ENCODE measurements at places on chromosomes 7 and 10.
A peak's percentile ranks its signal among the peaks of the same experiment; 100 is the strongest.

DNA sequence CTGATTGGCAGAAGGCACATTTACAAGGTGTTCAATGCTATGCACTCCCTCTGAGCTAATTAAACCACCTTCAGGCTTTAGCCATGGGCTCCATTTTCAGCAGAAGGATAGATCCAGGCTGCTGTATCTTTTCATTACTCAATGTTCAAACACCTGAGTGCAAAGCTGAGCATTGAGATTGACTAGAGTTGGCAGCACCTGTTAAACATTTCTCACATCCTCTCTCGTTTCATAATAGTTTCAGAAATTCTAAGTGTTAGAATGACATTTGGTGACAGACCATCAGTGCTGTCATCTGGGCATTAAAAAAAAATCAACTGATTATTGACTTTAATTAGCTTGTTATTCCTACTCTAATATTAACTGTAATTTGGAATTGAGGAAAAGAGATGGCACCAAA lies 187.1 kb upstream of the SEMA3E start:
- no peak for DNase-seq

DNA sequence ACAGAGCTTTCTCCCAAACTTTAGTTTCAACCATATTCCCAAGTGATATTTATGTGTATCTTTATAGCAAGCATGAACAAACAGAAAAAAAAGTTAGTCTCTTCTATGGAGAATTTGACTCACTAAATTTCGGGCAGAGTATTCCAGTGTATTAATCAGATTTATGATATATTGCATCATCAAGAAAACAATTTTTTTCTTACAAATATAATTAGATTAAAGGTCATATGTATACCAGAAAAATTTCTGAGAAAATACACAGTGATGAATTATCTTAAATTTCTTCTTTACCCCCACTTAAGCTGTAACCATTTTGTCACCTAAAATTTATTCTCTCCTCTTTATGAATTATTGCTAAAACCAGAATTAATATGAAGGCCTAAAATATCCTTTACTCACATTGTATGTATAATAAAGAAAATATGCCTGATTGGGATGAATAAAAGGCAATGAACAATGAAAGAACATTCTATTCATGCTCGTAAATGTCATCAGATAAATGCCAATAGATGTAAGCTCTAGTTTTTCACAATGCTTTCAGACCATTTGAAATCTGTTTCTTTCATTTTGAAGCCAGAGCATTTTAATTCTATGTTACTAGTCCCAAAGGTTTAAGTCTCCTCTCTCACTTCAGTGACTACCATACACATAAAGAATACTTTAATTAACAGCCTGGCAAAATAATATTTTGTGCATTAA lies 192.1 kb downstream of the HGF start:
- DNase-seq: no peak

GRCh38 chr7:1595027-1595426 lies 25.2 kb upstream of the PSMG3 start:
- DNase-seq: no peak

DNA sequence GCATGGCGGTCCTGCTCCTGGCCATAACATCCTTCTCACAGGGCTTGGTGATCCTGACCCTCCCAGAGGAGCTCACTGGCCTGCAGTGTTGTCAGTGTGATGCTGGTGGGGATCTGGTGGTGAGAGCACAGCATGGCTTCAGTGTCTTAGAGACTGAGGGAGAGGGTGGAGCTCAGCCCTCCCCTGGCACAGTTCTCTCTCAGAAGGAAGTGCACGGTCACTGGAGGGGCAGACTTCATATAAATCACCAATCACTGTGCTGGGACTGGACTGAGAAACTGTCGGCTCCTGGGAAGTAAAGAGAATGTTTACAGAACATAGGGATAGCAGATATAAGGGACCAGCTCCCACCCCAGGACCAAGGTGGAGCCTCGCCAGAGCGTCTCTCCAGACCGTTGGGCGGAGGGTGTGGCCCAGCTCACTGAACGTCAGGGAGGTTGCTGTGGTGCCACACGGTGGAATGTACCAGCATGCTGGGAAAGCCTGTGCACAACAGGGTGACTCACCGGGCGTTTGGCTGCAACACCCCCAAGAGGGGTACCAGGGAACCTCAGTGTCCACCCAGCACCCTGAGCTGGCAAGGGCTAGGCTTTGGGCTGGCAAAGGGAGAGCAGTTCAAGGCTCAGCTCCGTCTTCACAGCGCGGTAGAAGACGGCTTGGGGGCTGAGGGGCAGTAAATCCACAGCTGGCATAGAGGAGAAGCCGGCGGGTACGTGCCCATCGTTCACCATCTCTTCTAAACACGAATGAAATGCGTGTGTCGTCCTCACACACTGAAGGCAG lies 8.8 kb upstream of the GET4 start:
- no peak for DNase-seq

DNA sequence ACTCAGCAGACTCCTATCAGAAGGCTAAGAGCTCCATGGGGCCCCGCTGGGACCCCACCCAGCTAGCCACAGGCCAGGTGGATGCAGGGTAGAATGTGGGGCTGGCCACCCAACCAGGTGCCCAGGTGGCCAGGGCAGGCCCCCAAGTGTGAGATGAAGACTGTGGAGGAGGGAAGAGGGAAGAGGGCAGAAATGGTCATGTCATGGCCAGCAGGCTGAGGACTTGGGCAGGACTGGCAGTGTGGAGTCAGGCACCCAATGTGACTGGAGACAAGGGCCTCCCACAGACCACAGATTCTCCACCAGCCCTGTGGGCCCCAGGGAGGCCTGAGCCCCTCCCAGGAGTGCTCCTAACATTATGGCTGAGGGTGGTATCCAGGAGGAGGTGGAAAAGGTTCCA lies 141.6 kb downstream of the TNS3 start:
- no peak for DNase-seq

DNA sequence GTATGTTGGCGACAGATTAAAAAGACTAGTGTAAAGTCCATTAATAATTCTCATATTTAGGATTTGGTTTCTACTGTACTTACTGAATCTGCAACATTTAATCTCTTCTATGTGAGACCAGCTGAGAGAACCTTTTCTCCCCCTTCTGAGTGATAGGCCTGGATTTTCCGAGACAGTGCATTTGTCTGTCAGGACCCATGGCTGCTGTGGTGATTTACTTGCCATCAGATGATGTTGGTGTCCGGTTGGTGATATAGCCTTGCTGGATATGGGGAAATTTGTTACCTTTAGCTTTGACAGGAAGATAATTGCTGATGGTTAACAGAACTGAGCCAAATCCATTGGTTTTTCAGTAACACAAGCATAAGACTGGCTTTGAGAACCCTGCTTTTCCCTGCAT lies 517.2 kb downstream of the LRMDA start:
- DNase-seq: no peak

GRCh38 chr10:5645944-5646617 lies 20.3 kb downstream of the ASB13 start:
- DNase-seq: no peak

GRCh38 chr10:86178401-86179152 lies 188.0 kb downstream of the GRID1 start:
- DNase-seq: peak; percentile 12

GRCh38 chr7:142793156-142793555 lies 22.4 kb downstream of the PRSS2 start:
- DNase-seq: no peak

DNA sequence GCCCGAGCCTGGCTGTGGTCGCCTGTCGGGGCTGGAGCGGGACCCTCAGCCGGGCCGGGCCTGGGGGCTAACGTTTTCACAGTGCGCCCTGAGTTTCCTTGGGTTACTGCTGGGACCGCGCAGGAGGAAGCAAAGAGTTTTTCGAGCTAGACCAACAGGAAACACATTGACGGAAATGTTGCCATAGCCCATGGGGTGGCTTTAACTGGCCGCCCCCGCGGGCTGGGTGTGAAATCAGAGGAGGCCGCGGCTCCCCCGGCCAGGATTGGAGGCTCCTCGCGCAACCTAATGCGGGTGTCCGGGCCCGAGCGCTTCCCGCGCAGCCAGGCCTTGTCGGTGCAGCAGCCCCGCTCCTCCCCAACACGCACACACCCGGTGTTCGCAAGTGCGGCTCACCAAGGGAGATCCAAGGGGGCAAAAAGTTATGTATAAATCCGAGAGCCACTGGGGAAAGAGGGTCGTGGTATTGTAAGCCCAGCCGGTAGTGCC lies 1.9 kb downstream of the HHEX start:
- DNase-seq: no peak

DNA sequence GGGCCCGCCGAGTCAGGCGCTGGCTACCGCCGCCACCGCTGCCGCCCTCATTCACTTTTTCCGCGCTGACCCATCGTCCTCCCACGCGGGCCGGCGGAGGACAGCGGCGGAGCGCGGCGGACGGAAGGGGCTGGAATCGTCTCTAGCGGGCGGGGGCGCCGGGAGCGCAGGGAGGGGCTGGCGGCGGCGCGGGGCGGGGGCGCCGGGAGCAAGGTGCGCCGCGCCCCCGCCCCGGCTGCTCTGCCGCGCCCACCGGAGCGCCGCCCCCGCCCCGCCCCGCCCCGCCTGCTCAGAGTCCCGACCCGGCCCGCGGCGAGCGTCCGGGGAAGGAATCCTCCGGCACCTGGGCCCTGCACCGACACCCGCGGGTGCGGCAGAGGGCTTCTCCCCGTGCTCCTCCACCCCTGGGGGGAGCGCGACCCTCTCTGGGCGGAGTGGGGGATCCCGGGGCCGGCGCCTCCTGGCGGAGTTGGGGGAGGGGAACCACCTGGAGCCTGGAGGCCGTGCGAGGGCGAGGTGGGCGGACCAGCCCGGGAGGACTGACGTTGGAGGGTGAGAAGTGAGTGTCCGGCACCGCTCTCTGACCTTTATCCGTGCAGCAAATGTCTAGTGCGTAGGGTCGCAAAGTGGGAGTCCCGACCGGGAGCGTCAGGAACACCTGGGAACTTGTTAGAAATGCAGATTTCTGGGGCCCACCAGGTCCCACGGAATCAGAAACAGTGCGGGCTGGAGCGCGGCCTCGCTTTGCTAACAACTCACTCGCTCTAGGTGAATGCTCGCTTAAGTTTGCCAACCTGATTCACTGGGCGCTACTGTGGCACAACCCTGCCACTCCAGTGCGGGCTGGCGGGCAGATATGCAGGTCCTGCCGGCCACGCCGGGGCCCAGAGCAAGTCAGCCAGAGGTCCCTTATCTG lies at the start of gene COBL:
TSS of gene COBL (minus strand) at position 144 of the 916 bp plus-strand sequence. CDS start 176 bp downstream, outside the sequence.
- peak; percentile 35 for DNase-seq

- DNase-seq: no peak
These were observed 234.1 kb downstream of the PTEN start for GRCh38 chr10:88097536-88097935.

GRCh38 chr7:106222545-106222944 lies 62.2 kb downstream of the NAMPT start:
- DNase-seq: no peak

DNA sequence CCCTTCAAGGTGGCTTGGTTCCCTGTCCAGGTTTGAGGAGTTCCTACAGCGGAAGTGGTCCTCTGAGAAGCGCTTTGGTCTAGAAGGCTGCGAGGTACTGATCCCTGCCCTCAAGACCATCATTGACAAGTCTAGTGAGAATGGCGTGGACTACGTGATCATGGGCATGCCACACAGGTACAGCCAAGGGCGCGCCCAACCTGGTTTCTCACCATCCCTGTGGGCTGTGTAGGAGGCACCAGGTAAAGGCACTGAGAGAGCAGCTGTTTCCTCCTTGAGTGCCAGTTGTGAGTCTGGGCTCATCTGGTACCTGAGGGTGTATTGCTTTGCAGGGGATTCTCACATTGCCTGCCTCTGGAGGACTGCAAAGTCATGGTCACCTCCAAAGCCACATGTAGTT lies 68.0 kb downstream of the OGDH start:
- no peak for DNase-seq

DNA sequence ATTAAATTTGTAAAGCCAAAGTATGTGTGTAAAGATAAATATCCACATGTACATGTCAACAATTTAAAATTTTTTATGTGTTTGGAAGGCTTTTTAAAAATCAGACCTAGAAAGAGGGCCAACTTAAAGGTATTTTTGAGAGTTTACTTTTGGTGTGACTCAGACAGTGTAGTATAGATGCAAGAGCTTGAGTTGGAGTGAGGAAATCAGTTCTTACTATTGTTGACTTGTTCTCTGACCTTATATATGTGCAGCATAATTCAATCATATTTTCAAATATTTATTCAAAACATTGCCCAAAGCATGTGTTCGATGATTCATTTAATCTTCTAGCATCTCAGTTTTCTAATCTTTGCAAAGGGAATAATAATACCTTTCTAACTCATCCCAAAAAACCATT lies 243.7 kb upstream of the PRKCQ start:
- no peak for DNase-seq

- DNase-seq: no peak
These were observed 42.8 kb downstream of the AUTS2 start for GRCh38 chr7:69640925-69641594.

DNA sequence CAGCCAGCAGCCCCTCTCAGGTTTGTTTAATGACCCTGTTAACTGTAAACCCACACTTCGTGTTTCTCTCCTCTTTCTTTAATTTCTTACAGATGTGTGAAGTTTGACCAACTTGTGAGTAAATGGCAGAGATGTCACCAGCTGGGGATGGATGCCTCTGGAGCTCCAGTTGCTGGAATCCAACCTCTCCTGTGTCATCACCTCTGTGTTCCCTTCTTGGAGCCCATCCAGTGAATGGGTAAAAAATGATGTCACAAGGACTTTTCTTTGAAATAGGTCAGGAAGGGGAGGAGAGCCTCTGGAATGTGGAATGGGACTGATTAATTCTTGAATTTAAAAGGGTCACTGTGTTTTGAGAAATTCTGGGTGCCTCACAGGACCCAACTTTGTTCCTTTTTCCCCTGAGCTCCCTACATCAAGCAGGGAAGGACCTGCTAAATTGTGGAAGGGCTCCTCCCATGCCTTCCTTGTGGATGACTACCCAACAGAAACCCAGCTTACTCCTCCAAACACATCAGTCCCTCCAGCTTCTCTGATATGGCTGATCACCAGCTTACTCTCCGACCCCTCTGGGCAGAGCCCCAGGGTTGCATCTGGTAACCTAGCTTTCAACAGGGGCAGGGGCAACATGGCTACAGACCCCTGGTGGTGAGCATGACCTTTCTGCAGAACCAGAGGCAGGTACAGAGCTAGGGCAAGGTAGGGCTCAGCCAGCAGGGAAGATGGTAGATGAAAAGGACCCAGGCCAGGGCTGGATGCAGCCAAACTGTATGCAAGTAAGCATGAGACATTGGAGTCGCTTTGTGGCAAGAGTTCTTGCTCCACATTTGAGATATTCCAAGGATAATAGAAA lies 67.5 kb downstream of the STRA8 start:
- no peak for DNase-seq

GRCh38 chr7:142332421-142332820 lies 74.6 kb upstream of the PRSS58 start:
- no peak for DNase-seq

DNA sequence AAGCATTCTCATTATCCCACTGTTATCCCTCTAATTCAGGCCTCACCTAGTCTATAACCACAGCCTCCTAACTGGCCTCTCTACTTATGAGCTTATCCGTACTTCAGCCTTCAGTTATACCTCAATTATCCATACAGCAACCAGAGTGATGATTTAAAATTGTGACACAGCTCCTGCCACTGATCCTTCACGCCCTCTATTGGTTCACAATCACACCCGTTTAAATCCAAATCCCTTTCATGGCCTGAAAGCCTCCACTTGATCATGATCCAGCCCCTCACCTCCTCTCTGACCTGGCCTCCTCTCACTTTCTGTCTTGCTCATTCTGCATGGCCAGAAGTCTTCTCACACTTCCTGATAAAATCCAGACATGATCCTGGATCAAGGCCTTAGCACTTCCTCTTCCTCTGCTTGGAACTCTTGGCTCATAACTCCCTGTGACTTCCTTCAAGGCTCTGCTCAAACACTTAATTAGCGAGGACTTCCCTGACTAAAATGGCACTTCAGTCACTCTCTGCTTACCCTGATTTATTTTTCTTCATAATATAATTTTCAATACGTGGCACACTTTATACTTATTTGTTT lies 19.0 kb upstream of the TMEM26 start:
- DNase-seq: no peak

- no peak for DNase-seq
These were observed 957.1 kb downstream of the SORCS3 start for GRCh38 chr10:105598207-105598606.

All from neuronal stem cell (in vitro differentiated cells).